Stimulated activated CD4-positive, alpha-beta T cell treated with anti-CD3 and anti-CD28 coated beads, Interleukin-15, amount 100 ng/mL, for 24 hours (primary cell): ENCODE measurements at places on chromosomes 2 and 18.

GRCh38 chr2:54773838-54774237, 50.4 kb downstream of the EML6 start:
- DNase-seq: no peak

- DNase-seq: peak; percentile 31
Observed at GRCh38 chr2:69381337-69381737, 5.7 kb downstream of the GFPT1 start.

DNA sequence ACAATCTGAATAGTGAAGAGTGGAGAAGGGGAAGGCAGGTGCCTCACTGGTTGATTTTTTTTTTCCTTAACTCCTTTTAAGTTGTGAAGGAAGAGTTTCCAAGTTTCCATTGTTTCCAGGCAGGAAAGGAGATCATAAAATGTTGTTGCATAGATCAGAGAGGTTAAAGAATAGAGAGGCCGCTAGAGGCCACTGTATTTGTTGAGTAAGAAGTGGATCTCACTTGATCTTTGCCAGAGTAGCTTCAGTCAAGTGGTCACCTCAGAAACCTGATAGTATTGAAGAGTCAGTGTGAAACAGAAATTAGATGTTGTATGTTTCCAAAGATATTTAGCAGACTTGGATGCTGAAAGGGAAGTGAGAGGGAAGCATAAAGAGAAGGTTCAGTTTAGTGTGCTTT, 17.6 kb downstream of the CTNNA2 start:
- DNase-seq: no peak

- DNase-seq: no peak
Observed at GRCh38 chr2:108229875-108230274, 9.9 kb upstream of the SULT1C3 start.

GRCh38 chr2:42510191-42510590, 16.4 kb upstream of the KCNG3 start:
- DNase-seq: no peak

- DNase-seq: no peak
Observed at GRCh38 chr18:51255693-51256092, 58.2 kb upstream of the MEX3C start.

DNA sequence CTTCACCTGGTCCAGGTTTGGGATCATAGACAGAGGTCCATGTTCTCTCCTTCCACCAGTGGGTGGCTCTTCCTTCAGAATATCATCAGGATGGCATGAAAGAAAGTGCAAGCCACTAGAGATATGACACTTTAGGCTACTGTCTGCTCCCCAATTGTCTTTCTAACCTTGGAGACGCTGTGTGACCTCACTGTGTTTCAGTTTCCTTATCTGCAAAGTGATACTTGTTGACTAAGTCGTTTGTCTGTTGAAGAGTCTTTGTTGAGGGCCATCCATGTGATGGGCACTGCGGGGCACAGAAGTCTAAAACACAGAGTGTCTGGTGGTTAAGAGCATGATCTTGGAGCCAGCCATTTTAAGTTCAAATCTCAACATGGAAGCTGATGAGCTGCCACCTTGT, 259.9 kb upstream of the THSD7B start:
- DNase-seq: no peak

DNA sequence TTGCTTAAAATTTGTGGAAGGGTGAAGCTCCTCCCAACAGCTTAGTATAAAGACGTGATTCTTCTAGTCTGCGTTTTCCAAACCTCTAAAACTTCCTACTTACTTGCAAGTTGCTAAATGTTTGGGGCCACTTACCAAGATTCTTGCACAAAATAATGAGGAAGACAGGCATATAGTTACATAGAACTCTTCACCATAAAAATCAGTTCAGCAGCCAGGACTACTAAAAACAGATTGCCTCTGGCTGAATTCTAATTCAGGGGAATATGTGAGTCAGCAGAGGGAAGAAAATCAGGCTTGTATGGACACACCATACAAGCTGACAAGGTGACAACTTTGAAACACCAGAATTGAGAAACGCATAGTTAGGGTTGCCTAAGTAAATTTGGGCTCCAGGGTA, 2.8 kb upstream of the PEX13 start:
- DNase-seq: no peak

DNA sequence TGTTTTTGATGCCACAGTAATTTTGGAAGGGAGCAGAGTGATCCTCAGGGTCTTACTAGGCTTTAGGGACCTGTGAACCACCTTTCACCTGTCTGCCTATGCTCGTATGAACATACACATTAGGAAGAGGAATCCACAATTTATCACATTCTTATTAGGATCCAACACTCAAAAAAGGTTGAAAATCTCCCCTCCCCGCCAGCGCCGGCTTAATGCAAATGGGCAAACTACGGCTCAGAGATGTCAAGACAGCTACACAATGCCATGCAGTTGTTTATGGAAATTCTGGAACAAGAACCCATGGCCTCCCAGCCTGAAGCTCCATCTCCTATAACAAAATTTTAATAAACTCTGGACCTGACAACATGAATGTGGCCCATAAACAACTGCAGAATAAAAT, 375.9 kb upstream of the ACVR2A start:
- no peak for DNase-seq

GRCh38 chr2:85717308-85718008, 23.3 kb downstream of the GNLY start:
- no peak for DNase-seq

DNA sequence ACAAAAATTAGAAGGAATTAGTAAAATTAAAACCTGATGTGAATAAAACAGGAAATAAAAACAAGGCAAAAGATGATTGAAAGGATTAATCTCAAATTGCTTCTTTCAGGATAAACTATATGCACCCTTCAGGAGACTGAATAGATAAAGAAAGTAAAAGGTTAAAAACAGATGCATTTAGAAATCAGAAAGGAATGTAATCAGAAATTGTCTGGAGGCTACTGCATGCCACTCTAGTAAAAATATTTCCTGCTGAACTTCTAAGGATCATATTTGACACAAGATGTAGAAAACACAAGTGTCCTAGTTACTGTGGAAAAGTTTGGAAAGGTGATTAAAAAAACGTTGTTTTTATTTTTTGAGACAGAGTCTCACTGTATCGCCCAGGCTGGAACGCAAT, 16.2 kb downstream of the CHCHD5 start:
- no peak for DNase-seq

DNA sequence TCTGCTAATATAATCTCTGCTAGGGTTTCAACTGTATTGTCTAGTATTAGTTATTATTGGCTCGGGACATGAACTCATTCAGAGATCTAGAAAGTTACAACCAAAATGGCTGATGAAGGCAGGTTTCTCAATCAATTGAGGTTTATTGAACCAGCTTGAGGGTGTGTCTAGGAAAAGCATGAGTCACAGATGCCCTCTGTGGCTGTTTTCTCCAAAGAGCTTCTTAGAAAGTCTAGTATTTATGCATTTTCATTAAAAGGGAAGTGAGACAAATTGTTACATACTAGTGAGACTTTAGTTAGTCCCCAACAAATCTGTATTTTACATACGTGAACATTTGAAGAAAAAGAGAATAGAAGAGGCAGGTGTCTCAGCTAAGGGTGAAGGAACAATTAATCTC, 23.0 kb upstream of the RTTN start:
- no peak for DNase-seq

GRCh38 chr18:53753601-53754000, 470.9 kb downstream of the MBD2 start:
- no peak for DNase-seq

- no peak for DNase-seq
Observed at GRCh38 chr2:220811115-220811514, 761.0 kb downstream of the EPHA4 start.

- DNase-seq: no peak
Observed at GRCh38 chr2:200616656-200617055, 30.8 kb downstream of the AOX1 start.

DNA sequence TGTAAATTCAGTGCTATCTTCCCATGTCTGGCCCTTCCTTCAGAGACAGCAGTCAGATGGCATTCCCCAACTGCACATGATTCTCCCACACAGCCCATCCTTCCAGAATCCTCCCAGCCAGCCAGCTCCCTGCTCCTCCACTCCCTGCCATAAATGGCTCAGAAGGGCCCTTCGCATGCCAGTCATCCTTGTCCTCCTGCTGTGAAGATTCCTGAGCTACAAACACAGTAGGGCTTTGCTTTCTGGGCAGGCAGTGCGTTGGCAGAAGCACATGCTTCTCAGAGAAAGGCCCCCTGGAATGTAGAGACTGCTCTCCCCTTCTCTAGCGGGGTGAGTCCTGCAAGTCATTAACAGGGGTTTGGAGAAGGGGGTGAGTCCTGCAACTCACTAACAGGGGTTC, 71.9 kb downstream of the TEX51 start:
- no peak for DNase-seq

GRCh38 chr18:23307567-23308295, 145.4 kb upstream of the RIOK3 start:
- peak; percentile 12 for DNase-seq

GRCh38 chr2:24058564-24059271, 9.2 kb downstream of the FKBP1B start:
- DNase-seq: no peak

DNA sequence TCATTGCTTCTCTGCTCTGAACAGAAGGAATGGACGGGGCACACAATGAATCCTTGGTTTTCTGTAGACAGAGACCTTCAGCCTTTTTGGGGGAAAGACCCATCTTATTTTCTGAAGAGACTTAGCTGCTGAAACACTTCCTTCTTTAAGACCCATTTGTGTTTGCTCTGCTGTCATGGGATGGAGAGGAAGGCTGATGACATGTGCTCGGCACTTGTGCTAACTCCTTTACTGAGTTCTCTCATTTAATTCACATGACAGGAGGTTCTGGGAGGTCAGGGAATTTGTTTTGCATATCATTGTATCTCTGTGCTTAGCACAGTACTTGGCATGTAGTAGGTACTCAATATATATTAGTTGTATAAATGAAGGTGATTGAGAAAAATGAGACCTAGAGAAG, 39.0 kb downstream of the OXER1 start:
- DNase-seq: no peak
